CD8-positive, alpha-beta memory T cell (primary cell): ENCODE measurements at places on chromosomes 16 and 17. TPM values are rescaled to one million over a fixed set of nuclear protein-coding genes. Genes with fewer than 3 reads are reported as not detected.

- DNase-seq = no peak
Measured at GRCh38 chr16:72051818-72052217, 2.5 kb upstream of the HP start.

DNA sequence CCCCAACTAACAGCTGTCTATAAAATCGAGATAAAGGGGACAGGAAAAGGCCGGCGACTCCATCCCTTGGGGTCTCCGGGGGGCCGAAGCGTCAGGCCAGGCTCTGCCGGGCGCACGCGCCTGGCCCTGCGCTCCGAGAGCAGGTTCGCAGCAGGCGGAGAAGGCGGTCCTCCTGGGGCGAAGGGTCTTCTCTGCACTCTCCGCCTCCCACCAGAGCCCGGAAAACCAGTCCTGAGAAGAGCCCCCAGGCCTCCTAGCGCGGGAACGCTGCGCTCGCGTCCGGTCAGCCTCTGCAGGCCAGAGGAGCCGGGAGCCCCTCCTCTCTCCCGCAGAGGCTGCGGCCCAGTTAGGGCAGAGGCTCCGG, 5.1 kb downstream of the FOXF1 start:
- DNase-seq = no peak

The HIGD1B gene
- 0.56 TPM for polyA plus RNA-seq

The FAM171A2 gene
- 0.28 TPM for polyA plus RNA-seq

The USP22 gene
- polyA plus RNA-seq = 34.5 TPM
